HFFc6 (cell line): ENCODE measurements at places on chromosomes 3 and 15.

DNA sequence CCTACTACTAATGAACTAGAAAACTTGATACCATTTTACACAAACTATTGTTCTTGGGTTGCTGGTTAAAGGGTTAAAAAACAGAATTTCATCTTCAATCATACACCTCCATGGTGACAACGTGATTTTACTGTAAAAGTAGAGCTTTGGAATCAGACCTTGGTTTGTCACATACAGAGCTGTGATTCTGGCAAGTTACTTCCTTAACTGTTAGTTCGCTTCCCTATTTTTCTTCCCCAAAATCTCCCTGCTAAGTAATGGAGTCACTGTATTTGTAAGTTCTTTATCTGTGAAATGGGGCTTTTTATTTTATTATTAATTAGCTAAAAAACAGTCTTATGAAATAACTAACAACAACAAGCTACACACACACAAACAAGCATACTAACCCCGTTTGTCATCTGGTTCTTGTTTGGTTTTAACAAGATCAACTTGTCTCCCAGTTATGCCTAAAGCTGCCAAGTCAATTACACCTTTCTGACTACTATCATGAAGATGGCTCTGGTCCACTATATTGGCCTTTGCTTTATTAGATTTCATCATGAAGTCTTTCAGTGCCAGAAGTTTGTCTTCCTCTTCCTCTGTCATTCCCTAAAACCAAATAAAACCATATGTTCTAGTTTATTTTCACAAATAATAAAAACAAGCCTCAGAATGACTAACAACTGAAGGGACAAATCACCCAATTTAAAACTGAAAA, 38.6 kb downstream of the PIK3R4 start:
- no peak for DNase-seq

GRCh38 chr3:50210176-50210509, 5.1 kb downstream of the SLC38A3 start:
- no peak for DNase-seq

DNA sequence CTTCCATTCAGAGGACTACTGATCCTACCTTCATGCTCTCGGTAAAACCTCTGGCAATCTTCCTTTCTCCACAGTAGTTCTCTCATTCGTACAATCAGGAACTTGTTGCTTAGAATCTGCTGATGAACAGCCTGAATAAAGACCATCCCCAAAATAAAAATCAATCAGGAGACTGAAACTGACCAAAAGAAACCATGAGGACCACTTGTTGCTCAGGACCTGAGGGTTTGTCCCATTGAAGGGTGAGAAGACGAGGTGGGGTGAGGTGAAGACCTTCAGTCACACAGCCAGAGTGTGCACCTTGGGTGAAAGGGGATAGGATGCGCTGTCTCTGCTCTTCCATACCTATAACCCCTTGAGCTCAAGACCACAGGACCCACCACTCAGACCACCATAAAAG, 36.8 kb downstream of the SPINK8 start:
- DNase-seq, result no peak

- no peak for DNase-seq
These were observed 347.4 kb downstream of the NLGN1 start for GRCh38 chr3:173744895-173745294.

GRCh38 chr3:192880313-192880712, 37.3 kb downstream of the MB21D2 start:
- DNase-seq, result no peak

- no peak for DNase-seq
These were observed 161.1 kb downstream of the WDR76 start for GRCh38 chr15:43987924-43988323.

- DNase-seq, result no peak
These were observed 37.1 kb upstream of the LYZL4 start for GRCh38 chr3:42447481-42447880.

DNA sequence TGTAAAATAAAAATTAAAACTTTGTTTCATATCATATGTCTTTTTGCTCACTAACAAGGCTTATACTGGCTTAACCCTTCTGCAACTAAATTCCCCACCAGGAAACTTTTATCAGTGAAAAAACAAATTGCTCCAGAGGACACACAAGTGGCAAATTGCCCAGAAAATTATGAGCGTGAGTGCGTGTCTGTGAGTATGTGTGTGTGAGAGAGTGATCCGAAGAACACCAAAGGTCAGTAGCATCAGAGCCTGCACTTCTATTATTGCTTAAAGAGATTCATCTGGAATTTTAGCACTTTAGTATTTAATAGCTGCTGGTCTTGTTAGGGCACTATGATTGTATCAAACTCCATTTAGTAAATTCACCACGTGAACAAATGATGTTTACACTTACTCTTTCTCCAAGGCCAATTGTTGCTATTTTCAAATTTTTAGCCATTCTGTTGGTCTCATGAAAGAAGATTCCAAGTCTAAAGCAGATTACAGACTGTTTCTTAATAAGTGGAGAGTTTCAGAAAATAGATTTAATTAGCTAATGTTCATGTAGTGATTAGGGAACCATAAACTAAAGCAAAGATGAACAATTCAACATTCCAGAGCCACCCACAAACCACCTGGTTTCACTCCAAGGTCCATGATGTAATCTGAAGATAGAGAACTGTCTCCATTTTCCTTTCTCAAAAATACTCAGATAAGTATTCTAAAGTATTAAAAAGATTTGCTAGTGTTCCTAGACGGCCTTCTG, 91.1 kb upstream of the IL12A start:
- DNase-seq, result peak; percentile 49

- DNase-seq, result no peak
These were observed 163.4 kb upstream of the IQSEC1 start for GRCh38 chr3:13236557-13237173.

- no peak for DNase-seq
These were observed 572.6 kb downstream of the FOXP1 start for GRCh38 chr3:71010726-71011455.

- DNase-seq, result peak; percentile 31
These were observed 17.1 kb downstream of the CCDC13 start for GRCh38 chr3:42755681-42756578.

- no peak for DNase-seq
These were observed 353.9 kb downstream of the PTPRG start for GRCh38 chr3:61915296-61915695.

GRCh38 chr3:106144030-106144429, 275.2 kb upstream of the CBLB start:
- peak; percentile 28 for DNase-seq

DNA sequence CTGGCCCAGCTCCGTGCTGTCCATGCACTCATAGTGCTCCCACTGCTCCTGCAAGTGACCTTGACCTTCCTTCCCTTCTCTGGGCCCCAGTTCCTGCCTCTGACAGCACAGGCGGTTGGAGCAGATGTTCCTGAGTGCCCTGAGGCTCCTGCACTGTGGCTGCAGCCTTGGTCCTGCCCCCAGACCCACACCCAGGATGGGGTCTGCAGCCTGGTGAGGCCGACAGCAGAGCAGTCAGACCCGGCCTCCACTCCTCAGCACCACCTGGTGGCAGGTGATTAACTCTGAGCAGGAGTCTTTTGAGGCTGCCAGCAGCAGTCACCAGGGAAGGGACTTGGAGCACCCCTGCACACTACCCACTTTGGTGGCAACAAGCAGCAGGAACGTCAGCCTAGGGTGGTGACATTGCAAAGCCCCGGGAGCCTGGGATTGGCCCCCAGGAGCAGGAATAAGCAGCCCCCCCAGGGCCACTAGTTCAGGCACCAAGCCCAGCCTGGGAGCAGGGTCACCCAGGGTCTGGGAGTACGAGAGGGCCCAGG, 64.6 kb downstream of the CYP11A1 start:
- peak; percentile 7 for DNase-seq

GRCh38 chr15:48144889-48145288, 24.1 kb downstream of the SLC24A5 start:
- no peak for DNase-seq

- DNase-seq, result no peak
These were observed 59.0 kb downstream of the MTHFS start for GRCh38 chr15:79837846-79838245.

- DNase-seq, result no peak
These were observed 13.0 kb downstream of the IL16 start for GRCh38 chr15:81209635-81210034.

GRCh38 chr15:94793641-94794040, 562.3 kb downstream of the MCTP2 start:
- no peak for DNase-seq

DNA sequence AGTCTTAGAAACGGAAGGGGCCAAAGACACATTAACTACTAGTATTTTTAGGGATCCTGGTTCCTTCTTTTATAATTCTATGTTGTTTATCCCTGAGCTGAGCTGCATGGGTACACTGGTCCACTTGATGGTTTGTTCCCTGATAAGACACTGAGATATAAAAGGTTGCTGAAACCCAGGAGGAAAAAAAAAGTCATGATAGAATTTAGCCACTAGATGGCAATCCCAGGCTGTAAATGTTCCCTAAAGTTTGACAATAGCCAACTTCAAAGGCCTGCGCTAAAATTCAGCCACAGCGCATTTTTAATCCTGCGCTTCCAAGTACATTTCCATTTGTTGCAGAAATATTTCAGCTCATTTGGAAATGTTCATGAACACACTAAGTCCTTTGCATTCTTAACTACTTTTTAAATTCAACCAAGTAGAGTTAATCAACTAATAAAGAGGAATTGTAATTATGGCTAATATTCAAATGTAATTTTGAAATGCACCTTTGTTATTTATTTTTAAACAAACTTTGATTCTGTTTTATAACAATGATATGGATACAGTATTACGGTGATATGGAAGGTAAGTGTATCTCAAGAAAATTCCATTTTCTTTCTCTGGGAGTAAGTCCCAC, 249.3 kb upstream of the FEZF2 start:
- DNase-seq, result peak; percentile 44

GRCh38 chr3:12658593-12659058, 5.3 kb downstream of the RAF1 start:
- peak; percentile 93 for DNase-seq

- DNase-seq, result no peak
These were observed 286.7 kb downstream of the DOCK3 start for GRCh38 chr3:50961386-50961785.

GRCh38 chr15:95646484-95647273, 683.8 kb upstream of the NR2F2 start:
- DNase-seq, result no peak

GRCh38 chr15:82802497-82802896, 3.4 kb downstream of the FSD2 start:
- DNase-seq, result no peak

DNA sequence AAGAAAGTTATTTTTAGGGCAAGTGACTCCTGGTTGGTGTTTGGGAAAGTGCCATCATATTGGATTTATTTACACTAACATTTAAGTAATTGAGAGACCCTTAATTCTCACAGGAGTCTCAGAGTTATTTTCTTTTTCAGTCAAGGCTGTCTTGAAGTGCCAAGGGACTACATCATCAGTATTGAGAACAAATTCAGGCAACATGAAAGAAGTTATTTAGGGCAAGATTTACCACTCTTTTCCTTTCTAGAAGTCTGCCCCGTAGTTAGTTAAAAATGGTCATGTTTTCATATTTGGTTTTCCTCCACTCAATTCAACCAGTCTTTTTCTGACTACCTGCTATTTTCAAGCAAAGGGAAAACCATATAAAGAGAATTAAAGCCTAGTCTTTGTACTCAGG, 6.1 kb downstream of the B4GALT4 start:
- DNase-seq, result no peak

DNA sequence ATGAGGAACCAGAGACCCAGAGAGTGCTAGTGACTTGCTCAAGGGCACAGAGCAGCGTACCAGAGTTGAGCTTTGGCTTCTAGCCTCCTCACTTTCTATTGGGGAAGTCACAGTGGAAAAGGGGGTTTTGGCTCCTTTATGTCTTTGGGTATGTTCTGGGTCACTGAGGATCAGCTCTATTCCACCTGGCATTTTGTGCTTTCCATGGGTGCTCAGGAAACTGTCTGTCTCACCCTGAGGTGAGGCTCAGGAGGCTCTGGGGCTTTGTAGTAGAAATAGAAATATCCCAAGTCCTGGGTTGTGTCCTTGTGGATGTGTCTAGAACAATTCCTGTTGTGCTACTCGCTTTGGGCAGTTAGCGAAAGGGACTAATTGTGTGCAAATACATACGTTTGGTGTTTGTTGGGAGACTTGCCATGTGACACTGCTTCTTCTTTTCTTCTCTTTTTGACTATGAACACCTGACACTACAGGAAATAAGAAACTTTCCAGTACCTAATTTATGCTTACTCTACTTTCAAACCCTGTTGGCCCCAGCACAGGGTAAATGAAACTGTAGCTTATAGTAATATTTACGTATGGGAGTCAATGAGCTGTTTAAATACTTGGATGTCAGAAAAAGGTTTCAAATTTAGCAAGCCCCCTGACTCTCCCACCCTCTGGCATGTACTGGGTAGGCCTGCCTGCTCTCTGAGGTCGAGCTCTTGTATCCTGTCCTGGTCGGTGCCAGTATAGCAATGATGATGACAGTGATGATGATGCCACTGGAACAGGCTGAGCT, 35.6 kb downstream of the SMAD3 start:
- no peak for DNase-seq

DNA sequence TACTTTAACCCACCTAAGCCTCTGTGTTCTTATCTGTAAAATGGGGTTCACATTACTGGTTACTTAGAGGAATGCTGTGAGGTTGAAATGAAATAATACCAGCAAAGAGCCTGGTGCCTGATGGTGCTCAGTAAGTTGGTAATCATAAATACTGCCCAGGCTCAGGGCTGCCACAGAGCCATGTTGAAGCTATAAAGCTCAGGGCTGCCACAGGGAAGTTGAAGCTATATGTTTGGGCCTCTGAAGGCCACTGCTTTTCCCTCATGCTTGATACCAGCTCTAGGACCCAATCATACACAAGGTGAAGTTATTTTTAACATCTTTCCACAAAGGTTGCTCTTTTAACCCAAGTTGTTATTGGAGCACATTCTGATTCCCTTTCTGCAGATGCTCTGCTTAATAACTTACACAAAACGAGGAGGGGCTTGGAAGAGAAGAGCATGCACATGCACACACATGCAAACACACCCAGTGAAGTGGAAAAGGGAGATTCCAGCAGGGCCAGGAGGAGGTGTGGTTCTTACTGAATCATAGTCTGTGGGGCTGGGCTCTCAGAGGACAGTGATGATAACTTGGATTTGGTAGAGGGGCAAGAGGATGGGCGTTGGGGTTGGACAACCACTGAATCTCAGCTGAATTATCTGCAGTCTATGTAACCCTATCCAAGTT, 17.4 kb downstream of the PARP14 start:
- DNase-seq, result no peak

GRCh38 chr3:48957006-48957705, 32.9 kb upstream of the P4HTM start:
- DNase-seq, result no peak
